ENCODE measurements at places on chromosomes 7 and 10. TPM values are rescaled to one million over a fixed set of nuclear protein-coding genes. Genes with fewer than 3 reads are reported as not detected.

Gene SEMA3A
- total RNA-seq, result 0.10 TPM

Gene RPEL1
- not detected for total RNA-seq

Gene HYAL4
- total RNA-seq, result not detected

Gene CALN1
- total RNA-seq, result not detected

Gene GPR85
- total RNA-seq, result not detected

Gene TSPAN15
- 0.55 TPM for total RNA-seq

Gene GDF10
- total RNA-seq, result 0.75 TPM

Gene GATA3
- total RNA-seq, result 23.9 TPM

Gene HOGA1
- not detected for total RNA-seq

Gene SCIN
- 0.41 TPM for total RNA-seq

Gene PILRA
- total RNA-seq, result 10.6 TPM

Gene MYL7
- not detected for total RNA-seq

Gene FLNC
- not detected for total RNA-seq

Gene BTBD16
- not detected for total RNA-seq

Gene GPER1
- not detected for total RNA-seq

Gene SFTPD
- not detected for total RNA-seq

Gene TES
- 119 TPM for total RNA-seq

Gene CYP17A1
- not detected for total RNA-seq

Gene OPALIN
- total RNA-seq, result not detected

Gene CPN1
- total RNA-seq, result not detected

Gene PLXDC2
- total RNA-seq, result 0.44 TPM

Gene PAPSS2
- total RNA-seq, result 0.70 TPM

Gene GET4
- 61.4 TPM for total RNA-seq

GRCh38 chr10:131677671-131678070, 223.1 kb upstream of the PPP2R2D start:
- no peak for DNase-seq

- no peak for DNase-seq
Measured at GRCh38 chr7:158687406-158687805, 17.2 kb downstream of the NCAPG2 start.

- DNase-seq, result no peak
Measured at GRCh38 chr7:90858546-90858945, 262.4 kb downstream of the CDK14 start.

- DNase-seq, result no peak
Measured at GRCh38 chr7:20786779-20787659, at the start of gene SP8. Gene SP8, minus strand, starts transcription at chr7:20786886. Its CDS starts 88 bp downstream, at chr7:20786798.

DNA sequence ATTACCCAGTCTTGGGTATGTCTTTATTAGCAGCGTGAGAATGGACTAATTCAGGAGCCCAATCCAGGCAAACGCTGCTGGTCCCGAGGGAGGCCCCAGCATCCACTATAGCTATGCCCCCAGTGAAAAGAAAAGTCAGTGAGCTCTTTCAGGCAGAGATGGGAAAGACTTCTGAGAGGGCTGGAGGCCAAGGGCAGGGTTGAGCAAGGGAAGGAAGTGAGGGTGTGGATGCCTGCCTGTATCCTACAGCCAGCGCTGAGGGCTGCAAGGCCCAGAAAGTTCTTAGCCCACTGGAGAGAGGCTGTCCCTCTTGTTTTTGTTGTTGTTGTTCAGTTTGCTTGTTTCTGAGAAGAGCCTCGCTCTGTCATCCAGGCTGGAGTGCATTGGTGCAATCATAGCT, 261.6 kb downstream of the ZEB1 start:
- DNase-seq, result no peak

DNA sequence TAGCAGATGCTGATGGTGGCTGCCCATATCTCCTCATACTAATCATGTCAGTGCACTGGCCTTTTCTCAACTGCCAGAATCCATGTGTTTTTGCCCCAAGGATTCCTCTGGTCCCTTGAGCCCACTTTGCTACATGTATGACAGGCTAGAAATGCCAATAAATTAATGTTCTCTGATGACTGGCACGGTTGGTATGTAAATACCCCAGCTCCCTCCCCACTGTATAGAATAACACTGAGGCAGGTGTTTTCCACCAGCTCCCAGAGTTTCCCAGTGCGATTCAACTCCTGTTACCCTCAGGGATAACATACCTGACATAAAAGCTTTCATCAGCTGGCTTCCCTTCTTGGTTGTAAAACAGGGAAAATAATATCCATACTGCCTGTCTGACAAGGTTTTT, 9.0 kb upstream of the PLEKHS1 start:
- DNase-seq, result no peak

- no peak for DNase-seq
Measured at GRCh38 chr7:26588511-26588910, 275.9 kb downstream of the SKAP2 start.

GRCh38 chr7:76358481-76359110, at the start of gene YWHAG:
Gene YWHAG, minus strand, starts transcription at chr7:76358991. Its CDS starts 183 bp downstream, at chr7:76358808.
- DNase-seq, result peak; percentile 88

GRCh38 chr7:24963218-24963617, 16.8 kb downstream of the OSBPL3 start:
- DNase-seq, result no peak

DNA sequence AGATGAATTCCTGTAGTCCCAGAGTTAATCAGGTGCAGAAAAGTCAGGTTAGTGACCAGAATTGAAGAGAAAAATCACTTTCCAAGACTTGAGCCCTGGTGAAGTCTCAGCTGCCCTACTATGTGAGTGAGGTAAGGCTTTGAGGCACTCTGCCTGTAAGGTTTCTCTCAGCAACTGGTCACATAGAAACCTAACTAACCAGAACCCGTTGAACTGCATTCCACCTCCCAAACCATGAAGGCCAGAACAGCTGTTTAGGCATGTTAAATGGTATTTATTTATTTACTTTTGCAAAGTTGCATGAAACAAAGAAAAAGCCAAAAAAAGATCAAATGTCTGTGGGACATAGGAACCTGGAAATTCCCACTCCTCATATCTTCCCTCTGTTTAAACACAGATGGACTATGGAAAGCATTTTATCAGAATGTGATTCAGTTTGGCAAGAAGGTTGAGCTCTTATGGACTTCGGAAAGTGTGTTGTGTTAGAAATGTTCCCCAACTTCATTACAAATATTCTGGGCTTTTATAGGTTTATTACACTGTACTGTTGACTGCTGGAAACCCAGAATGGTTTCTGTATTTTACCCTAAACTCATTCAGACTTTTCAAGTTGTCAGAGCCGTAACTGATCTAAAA, 12.8 kb upstream of the GPR85 start:
- no peak for DNase-seq

GRCh38 chr7:32257621-32258020, 187.4 kb upstream of the PDE1C start:
- no peak for DNase-seq

DNA sequence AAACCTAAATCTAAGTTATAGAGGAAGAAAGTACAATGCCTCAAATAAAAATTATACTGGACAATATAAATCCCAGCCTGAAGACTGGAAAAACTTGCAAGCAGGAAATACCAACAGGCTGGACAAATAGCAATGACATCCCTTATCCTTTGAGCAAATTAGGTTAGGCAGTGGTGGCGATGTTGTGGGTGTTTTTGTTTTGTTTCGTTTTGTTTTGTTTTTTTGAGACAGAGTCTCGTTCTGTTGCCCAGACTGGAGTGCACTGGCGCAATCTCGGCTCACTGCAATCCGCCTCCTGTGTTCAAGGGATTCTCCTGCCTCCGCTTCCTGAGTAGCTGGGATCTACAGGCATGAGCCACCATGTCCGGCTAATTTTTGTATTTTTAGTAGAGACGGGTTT, 57.3 kb upstream of the TES start:
- no peak for DNase-seq

- DNase-seq, result no peak
Measured at GRCh38 chr10:3666525-3667302, 118.3 kb downstream of the KLF6 start.

DNA sequence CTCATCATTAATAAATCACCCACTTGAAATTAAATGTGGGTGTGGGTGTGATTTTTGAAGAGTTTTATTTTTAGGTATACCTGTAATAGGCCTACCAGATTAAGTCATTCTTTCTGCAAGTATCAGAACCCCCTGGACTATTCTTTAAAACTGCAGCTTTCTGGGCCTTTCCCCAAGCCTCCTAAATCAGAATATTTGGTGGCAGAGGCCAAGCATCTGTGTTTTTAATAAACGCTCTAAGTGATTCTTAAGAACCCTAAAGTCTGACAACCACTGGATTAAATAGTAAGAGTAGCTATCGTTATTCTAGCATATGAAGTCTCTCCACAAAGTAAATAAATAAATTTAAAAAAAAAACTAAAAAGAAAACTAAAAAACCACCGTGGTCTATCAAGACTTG, 703.0 kb upstream of the NRP1 start:
- no peak for DNase-seq

- no peak for DNase-seq
Measured at GRCh38 chr10:133362846-133363245, 5.0 kb upstream of the FUOM start.

DNA sequence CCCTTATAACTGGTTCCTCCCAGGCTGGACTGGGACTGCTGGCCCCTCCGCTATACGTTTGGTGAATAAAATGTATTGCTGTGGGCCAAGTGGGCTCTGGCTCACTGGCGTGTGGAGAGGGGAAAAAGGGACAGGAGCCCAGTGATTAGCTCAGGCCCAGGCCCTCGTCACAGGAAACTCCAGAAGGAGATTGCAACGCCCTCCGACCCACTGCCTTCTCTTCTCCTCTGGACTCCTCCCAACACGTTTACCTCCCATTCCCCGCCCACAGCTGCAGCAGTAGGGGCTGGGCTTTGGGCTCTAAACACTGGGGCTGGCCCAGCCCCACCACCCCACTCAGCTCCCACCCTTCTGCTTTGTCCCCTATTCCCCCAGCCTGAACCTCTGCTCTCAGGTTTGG, 173.9 kb downstream of the NEURL1 start:
- DNase-seq, result no peak

- no peak for DNase-seq
Measured at GRCh38 chr10:17633353-17633752, 10.6 kb upstream of the STAM start.

GRCh38 chr7:75639071-75639885, 99.5 kb downstream of the HIP1 start:
- peak; percentile 74 for DNase-seq

DNA sequence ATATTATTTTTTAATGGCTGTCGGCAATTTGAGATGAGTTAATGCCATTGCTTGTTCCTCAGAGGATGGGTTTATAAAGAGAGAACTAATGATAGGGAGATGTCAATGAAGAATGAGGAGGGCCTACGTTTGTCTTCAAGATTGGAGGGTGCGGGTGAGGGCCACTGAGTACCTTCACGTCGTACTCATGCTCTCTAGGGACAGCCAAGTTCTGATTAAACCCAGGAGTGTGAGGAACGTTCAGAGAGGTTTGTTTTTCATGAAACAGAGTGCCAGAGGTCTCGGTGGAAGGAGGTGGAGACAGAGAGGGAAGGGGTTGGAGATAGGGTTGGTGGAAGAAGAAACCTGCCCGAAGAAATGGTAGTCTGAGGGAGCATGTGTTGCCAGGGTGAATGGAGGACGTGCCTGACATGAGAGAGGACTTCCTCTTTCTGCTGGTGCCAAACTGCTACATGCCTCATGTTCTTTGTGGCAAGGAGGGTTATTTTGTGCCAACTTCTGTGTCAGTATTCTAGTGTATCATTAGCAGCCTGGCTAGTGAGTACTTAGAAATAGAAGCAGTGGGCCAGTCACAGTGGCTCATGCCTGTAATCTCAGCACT, 8.9 kb downstream of the DHTKD1 start:
- DNase-seq, result no peak

GRCh38 chr10:49613165-49613881, 514 bp upstream of the CHAT start:
- no peak for DNase-seq

- DNase-seq, result no peak
Measured at GRCh38 chr7:134084488-134085144, 42.5 kb upstream of the LRGUK start.

DNA sequence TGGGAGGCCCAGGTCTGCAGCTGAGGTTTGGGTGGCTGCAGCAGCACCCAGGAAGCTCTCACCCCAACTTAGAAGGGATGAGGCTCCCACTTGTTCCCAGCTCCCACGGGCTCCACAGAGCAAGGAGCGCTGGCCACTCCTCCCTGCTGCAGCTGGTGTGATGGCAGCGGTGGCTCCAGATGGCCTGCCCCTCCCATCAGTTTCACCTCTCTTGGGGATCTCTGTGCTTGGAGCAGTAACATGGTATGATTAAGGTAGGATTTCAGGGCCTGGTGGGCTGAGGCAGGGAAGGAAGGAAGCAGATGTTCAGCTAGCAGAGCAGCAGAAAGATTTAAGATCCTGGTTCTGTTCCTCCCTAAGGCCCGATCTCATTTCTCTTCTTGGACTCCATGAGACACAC, 66.8 kb upstream of the KIF5B start:
- DNase-seq, result no peak

DNA sequence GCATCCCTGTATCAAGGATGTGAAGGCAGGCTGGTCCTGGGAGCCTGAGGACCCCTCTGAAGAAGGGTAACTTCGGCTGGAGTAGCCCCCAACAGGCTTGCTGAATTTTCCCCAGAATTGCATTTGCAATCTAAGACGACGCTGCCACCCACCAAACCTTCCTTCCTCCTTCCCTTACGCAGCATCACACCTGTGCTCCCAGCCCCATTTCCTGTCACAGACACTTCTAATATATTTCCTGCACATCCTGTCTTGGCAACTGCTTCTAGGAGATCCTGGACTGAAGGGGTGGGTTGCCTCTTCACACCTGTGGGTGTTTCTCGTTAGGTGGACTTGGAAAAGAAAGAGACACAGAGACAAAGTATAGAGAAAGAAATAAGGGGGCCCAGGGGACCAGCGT, 9.4 kb upstream of the PGAM1 start:
- DNase-seq, result no peak

DNA sequence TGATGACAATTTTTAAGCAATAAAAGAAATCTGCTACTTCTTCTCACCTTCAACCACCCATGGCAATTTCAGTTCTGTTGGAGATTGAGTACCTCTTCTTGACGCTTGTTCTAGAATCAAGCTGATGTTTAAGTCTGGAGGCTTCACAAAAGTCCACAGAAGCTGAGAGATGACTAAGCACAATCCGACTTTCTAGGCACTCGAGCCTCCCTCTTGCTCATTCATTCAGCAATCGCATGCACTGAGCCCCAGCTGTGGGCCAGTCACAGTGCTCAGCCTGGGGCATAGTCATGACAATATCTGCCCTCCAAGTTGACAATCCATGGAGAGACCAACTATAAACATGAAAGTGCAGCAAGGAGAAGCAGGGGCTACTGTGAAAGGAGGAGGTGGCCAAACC, 103.2 kb downstream of the IPMK start:
- DNase-seq, result no peak

GRCh38 chr10:86553213-86553612, 31.6 kb upstream of the WAPL start:
- no peak for DNase-seq

- no peak for DNase-seq
Measured at GRCh38 chr7:90173127-90173844, 19.0 kb downstream of the STEAP1 start.

DNA sequence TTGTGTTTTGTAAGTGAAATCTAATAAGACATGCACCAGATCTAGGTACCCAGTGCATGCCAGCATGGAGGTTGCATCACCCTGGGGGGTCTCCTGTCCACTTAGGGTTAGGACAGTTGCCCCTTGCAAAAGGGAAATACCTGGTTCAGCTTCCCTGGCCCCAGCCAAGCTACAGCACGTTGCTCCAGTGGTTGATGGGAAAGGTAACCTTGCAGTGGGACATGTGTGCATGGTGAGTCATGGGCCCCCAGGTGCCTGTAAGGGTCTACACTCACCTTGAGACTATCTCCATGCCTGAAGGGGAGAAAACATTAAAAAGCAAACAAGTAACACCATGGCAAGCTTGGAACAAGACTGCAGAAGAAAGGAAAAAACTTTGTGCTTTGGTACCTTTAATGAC, 143.9 kb downstream of the LSM5 start:
- DNase-seq, result no peak

GRCh38 chr7:77696057-77696642, at the start of gene RSBN1L:
Gene RSBN1L, plus strand, starts transcription at chr7:77696459. Its CDS starts 11 bp downstream, at chr7:77696470.
- DNase-seq, result peak; percentile 98
